Iris pigment epithelial cell (primary cell): ENCODE measurements at places on chromosomes 4 and X.
A peak's percentile ranks its signal among the peaks of the same experiment; 100 is the strongest.

- peak; percentile 84 for DNase-seq
These were observed 39.5 kb upstream of the MAP3K15 start for GRCh38 chrX:19554786-19555185.

DNA sequence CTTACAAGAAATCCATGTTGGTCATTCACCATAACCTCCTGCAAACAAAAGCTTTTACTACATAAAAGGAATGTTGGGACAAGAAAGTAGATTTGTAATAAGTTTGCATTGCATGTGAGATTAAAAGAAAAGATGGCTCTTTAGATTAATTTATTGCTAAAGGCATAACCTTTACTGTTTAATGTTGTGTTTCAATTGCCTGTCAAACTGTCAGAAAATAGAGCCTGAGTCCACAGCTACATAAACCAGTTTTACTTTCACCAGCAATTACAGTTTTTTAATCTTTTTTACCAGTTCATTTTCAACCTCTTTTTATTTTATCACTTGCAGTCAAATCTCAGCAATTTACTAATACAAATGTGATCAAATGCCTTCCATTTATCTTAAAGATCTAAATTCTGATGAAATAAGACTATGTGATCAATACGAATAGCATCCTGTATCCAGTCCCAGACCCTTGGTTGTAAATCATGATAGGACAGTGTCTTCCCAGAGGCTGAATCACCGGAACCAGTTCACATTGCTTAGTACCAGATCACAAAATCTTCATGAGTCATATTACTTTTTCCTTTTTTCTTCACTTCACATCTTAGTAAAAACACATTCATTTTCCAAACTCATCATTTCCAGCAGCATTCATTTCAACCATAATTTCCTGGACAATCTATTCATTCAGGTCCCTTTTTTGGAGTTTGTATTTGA, 95.4 kb upstream of the FRG1 start:
- peak; percentile 11 for DNase-seq

- DNase-seq: peak; percentile 54
These were observed 83.6 kb downstream of the CCNG2 start for GRCh38 chr4:77240469-77241066.

GRCh38 chr4:177376024-177376423, 66.2 kb downstream of the AGA start:
- no peak for DNase-seq

GRCh38 chrX:70049406-70049805, 332 bp downstream of the AWAT2 start:
- DNase-seq: no peak

GRCh38 chr4:2848449-2848848, 4.8 kb downstream of the ADD1 start:
- peak; percentile 54 for DNase-seq

DNA sequence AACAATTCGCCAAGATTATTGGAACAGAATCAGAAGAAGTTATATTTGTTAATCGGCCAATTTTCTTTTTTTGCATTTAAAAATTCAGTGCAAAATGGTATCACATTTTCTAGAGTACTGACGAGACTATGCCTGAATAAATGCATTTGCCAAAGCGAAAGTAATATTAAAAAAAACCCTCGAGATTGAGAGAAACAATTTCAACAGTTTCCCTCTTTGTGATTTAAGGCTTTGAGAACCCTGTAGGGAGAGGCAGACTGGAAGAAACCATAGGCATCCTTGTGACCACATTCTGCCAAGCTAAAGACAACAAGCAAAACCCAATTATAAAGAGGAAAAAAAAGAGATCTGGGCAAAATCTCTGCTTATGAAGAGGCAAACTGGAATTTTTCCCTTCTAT, 218.1 kb upstream of the GK2 start:
- DNase-seq: no peak

DNA sequence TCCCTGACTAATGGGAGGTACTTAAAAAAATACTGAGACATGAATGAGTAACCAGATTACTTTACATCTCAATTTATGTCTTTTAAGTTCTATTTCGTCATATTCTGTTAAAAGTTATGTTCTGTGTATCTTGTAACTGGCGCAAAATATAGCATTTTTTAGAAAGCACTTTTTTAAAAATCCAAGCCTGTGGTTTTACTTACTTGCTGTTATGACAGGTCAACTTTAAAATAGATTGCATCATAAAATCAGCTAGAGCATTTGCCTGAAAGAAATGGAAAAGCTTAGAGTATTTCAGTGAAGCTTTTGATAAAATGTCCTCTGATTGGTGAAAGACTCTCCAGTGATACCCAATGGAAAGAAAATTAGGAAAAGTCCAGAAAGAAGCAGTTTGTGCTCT, 1892.3 kb upstream of the TENM3 start:
- no peak for DNase-seq

DNA sequence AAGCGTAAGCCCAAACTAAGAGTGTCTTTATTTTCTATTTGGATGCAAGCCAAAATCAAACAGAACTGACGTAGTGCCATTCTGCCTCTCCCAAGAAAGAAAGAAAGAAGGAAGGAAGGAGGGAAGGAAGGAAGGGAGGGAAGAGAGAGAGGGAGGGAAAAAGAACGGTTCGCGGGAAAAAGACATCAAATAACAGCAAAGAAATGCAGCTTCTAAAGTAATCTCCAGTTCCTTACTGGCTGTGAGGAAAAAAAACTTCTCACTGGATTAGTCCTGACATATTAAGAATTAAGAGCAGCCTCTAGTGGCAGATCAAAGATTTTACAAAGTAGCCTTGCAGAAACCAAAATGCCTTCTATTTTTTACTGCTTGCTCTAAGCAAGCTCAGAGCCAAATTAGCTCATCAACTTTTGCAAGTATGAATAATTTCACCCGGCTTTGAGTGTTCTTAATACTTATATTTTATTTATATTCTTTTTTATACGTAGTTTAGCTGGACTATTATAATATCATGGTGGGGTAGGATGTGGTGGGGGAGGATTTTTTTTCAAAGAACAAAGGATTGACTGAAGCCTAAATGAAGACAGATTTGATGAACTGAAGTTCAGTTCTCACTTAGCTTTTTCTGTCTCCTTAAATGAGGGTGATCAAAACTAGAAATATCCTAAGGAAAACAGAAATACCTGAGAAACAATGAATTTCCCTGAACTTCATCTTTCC, 36.6 kb downstream of the PITX2 start:
- DNase-seq: peak; percentile 85

DNA sequence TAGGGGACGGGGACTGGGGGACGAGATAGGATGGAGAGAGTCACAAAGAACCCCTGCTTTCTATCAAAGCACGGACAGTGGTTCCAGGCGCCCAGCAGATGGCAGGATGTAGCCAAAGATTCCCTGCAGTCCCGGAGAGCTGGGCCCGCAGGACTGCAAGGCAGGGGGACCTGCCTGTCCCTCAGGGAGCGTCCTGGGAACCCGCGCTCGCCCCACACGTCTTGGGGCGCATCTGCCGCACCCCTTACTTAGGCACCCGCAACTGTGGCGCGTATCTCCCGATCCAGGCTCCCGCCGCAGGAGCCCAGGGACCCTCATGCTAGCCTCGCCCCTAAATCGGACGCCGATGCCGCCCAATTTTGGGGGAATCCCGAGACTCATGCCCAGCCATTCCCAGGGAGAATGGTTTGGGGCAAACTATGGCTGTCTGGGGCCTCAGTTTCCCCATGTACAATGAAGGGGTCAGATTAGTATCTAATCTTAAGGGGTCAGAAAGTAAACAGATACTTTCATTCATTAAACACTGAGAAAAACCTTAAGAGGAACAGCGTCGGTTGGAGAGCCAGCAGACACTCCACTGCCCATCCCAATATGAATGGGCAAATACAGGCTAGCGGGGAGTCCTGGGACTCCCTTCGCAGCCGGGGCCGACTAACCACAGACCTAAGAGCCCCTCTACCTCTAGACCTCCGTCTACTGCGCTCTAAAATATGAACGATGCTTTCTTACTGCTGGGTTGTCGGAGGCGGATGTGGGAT, 581 bp upstream of the STK32B start:
- DNase-seq: peak; percentile 80

DNA sequence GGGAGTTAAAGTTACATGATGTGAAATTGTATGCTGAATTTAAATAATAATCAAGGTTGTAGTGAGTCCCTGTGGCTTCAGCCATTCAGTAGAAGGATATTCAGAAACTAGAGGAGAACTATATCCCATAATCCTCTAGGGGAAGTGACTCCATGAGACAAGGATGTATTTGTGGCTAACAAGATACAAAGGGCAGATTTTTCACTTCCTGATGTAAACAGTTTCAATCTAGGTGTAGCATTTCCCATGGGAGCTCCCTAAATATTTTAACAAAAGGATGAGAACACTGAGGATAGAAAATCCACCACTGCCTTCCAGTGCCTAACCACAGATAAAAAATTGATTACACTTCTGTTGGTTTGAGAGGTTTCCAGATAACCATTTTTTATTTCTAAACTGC, 435.4 kb upstream of the TENM3 start:
- peak; percentile 69 for DNase-seq

DNA sequence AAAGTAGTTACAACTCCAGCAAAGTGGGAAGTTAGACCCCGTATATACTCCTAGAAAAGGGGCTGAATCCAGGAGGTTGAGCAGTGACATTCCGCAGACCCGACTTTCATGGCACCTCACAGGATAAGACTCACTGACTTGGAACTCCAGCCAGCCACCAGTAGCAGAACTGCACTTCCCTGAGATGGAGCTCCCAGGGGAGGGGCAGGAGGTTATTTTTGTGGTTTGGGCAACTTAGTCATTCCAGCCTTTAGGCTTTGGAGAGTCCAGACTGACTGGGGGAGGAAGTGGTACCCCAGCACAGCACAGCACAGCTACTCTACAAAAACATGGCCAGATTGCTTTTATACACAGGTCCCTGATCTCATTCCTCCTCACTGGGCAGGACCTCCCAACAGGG, 319.1 kb downstream of the PCDH19 start:
- no peak for DNase-seq

GRCh38 chr4:168995537-168996295, 14.3 kb downstream of the CBR4 start:
- DNase-seq: no peak

DNA sequence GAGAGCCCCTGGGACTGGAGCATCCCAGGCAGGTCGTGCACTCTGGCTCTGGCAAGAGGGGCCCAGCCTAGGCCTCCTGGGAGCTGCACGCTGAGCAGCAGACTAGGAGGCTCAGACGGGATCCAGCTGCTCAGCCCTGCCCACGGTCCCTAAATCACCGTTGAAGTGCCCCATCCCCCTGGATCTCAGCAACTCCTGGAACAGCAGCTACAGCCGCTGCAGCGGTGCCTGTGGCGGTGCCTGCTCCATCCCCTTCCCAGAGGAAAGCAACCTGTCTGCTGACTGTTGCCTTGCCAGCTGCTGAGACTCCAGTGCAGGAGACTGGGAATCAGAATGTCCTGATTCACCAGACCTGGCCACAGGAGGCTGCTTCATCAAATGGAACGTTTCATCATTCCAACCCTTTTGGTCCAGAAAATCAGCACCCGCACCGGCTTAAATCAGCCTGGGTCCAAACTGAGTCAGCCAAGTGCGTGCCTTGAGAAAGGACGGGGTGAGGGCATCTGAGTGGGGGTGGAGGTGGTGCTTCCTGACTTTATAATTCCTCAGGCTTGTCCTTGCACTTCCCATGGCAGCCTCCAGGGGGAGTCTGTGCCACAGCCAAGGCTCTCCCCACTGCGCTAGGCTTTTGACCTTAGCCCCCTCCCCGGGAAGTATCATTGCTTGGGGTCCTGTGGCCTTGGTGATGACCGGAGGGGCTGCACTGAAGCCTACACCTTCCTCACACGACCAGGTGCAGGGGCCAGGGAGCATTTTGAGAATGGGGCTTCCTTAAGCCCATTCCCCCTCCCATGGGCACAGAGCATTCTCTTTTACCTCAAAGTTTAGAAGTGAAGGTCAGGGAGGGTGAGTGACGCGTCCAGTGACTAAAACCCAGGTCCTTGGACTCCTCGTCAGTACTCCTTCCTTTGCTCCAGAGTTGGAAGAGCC, 6.5 kb downstream of the ZNF185 start:
- peak; percentile 36 for DNase-seq

DNA sequence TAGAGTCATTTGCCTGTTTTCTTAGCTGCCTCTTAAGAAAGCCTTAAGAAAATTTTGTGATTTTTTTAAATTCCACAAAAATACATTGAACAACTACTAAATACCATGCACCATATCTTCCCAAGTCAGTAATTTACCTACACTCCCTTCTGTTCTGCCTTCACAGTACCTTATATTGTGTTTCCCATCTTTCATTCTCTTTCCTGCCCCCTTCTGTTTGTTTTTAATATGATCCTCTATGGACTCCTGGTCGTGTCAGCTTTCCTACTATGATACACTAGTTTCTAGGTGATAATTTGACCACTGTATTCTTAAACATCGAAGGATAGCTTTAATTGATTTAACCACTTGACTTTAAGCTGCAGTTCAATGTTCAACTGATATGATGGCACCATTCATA, 297.7 kb upstream of the HAND2 start:
- peak; percentile 2 for DNase-seq

DNA sequence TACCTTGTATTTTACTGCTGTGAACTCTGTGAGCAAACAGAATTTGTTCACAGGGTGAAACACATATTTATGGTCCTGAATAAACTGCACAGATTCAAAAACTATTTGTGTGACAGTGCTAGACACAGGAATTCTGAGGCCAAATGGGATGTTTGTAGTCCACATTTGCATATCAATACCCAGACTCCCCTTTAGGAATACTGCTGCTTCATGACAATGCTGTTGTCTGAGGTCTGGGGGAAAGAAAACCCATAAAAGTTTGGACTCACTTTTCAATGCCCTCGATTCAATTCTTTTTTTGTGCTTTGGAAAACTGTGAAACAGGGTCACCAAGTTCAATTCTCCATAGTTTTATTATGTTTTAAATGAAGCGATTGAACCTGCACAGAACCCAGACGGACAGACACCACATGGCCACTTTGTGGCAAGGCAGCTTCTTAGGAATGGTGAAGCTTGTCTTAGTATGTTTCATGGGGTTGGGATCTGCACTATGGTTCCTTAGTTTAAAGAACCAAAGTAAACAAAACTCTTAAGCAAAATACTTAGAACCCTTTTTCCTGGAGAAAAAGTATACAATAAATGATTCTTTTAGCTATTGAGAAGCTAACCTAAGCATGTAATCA, 92.3 kb upstream of the MAD2L1 start:
- DNase-seq: no peak

- no peak for DNase-seq
These were observed 119.0 kb downstream of the TET2 start for GRCh38 chr4:105265689-105266088.

DNA sequence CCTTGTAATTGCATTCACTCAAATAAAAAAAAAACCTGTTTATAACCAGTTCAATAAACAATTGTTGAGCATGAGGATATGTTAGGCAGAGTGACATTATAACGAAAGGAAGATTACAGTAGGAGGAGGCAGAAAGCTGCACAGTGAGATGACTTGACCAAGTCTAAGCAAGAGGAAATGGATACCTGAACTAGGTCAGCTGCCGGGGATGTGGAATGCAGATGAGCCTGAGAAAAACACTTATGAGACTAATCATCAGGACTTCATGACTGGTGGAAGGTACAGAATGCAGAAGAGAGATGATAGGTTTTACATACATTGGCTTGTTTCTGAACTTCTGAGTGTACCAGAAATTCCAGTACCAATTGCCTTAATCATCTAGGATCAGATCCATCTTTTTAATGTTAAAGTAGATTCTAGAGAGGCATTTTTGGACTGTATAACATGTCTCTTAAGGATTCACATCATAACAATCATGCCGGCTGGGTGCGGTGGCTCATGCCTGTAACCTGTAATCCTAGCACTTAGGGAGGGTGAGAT, 208.1 kb upstream of the PPP3CA start:
- DNase-seq: no peak
